ENCODE measurements at places on chromosomes 3 and 15.

DNA sequence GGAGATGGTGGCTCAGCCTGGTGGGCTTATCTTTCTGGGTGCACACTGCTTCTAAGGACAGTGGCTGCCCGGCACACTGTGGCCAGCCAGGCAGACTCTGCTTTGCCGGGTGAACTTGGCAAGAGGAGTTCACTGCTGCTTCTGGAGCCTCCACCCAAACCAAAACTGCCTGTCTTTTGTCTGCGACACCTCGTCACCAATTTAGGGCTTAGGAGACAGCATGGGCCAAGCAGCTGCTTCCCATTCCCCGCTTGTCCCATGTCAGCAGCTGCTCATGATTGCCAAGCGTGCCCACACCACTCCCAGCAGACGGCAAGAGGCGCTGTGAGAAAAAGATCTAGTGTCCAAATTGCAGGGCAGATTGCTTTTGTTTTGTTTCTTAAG lies 57.3 kb downstream of the LSM3 start:
- no peak for DNase-seq

- no peak for DNase-seq
Measured at GRCh38 chr3:64884536-64884935, 196.7 kb upstream of the ADAMTS9 start.

DNA sequence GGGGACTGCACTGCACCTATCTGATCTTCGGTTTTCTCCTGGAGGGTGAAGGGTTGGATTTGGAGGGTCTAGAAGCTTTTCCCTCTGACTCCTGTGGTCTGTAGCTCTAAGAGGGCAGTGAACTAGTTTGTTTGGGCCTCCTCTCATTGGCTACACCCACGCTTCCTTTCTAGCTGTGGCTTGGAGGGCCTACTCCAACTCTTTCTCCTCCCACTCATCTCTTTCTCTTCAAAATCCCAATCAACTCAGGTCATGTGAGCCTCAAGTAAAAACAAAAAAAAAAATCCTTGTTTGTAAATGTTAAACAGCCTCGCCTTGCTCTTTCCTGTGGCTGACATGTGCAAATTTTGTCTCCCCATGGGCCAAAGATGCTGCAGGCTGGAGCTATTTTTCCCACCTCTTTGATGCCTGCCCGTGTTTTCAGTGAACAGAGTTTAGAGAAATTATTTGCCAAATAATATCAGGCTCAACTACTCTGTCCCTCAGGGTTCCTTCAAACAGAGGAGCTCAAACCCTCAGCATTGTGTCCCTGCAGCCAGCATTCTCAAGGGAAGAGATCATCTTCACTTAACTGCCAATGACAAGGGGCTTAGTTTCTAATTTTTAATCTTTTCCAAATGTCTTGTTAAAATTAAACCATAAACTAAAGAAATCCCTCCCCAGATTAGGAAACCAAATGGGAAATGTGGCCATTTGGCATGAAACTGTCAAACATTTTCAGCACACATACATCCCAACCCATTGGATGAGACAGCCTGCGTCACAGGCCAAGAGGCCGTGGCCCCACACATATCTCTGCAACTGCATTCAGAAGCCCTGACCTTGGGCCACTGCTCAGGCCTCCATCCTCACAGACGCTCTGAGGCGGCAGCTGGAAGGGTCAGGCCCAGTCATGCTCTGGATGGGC lies 114.8 kb upstream of the THBS1 start:
- no peak for DNase-seq

- DNase-seq = no peak
Measured at GRCh38 chr3:46091046-46091445, 63.8 kb upstream of the XCR1 start.

- no peak for DNase-seq
Measured at GRCh38 chr3:185631108-185631507, 45.0 kb downstream of the SENP2 start.

GRCh38 chr3:159840703-159841299 lies 147.8 kb upstream of the IL12A start:
- no peak for DNase-seq

GRCh38 chr15:70463453-70463834 lies 299.9 kb downstream of the UACA start:
- DNase-seq = no peak

DNA sequence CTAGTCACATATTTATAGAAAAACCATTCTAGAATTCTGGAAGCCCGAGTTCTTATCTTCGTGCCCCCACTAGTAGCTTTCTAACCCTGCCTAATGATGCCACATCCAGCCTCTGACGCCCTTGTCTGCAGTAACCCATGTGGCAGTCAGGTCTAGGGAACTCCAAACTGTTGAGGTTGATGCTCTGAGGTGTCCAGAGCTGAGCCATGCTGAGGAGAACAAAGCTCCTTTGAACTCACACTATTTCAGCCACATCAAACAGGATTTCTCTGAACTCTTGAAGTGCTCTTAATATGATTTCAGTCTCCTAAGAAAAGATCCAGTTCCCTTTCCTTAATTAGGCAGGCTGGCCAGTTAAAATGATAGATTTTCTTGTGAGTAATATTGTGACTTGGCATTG lies 150.5 kb upstream of the ST8SIA2 start:
- no peak for DNase-seq
